ACHN (cell line): ENCODE measurements at places on chromosomes 5 and 9.

- DNase-seq: no peak
Observed at GRCh38 chr5:133867851-133868545, 100.4 kb downstream of the C5orf15 start.

DNA sequence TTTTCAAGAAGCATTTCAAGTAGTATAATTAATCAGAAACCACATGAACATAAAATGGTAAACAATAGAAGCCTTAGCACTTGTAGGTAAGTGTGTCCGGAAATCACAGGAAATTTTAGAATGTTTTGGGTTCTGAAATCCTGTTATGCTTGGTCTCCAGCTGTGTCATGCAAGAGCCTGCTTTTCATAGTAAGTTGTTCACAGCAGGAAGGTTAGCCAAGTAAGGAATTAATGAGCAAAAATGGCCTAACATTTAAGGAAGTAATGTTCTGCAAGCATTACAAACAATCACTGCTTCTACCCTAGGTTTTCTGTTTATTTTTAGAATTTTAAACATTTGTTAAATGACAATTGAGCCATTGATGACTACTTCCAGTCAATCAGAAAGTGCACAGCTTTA, 669.5 kb downstream of the SLCO4C1 start:
- DNase-seq: no peak

DNA sequence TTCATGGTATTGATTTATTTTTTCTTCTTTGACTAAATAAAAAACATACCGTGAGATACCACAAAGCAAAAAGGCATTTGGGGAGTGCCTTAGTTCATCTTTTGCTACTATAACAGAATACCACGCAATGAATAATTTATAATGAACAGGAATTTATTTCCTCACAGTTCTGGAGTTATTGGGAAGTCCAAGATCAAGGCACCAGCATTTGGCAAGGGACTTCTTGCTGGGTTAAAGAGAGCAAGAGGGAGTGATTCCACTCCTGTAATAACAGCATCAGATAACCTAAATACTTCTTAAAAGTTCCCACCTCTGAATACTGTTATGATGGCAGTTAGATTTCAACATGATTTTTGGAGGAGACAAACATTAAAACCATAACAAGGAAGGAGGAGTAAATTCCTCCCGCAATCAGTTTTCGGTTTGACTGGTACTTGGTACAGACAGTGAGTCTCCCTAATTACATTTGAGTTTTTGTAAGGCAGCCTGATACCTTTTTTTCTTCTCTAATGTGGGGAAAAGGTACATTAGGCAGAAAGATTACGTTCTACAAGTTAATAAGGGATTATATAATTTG, 8.8 kb upstream of the OMD start:
- no peak for DNase-seq

DNA sequence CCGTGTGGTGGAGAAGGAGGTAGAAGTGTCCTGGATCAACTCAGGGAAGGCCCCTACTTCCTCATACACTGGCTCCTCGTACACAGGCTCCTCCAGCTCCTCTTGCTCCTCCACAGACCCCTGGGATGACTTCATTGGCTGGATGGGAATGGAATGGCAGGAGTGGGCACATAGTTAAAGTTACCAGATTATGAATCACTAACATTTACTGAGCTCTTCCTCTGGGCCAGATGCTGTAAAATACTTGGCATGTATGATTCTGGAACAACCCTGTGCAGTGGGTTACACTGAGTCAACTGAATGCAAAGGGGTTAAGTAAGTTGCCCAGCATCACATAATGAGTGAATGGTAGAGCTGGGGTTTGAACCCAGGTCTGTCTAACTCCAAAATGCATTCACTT, 3.1 kb upstream of the FCHSD1 start:
- peak; percentile 51 for DNase-seq

GRCh38 chr5:32388432-32389129, 56.0 kb downstream of the ZFR start:
- DNase-seq: no peak

DNA sequence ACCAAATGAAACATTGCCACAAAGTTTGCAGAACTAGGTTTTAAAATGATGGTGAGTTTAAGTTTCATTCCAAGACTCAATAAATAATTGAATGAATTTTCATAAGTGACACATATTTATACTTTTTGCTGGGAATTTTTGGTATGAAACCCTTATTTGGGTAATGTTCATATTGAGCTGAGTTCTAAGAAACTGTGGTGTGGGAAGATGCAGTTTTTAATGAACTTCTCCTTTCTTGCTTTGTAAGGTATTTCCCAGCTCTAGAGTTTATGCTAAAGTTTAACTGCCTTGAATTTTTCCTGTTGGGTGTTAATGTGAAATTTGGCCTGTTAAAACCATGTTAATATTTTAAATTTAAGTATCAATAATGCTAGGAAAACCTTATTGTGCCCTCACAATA, 15.1 kb downstream of the RABGAP1 start:
- DNase-seq: no peak

DNA sequence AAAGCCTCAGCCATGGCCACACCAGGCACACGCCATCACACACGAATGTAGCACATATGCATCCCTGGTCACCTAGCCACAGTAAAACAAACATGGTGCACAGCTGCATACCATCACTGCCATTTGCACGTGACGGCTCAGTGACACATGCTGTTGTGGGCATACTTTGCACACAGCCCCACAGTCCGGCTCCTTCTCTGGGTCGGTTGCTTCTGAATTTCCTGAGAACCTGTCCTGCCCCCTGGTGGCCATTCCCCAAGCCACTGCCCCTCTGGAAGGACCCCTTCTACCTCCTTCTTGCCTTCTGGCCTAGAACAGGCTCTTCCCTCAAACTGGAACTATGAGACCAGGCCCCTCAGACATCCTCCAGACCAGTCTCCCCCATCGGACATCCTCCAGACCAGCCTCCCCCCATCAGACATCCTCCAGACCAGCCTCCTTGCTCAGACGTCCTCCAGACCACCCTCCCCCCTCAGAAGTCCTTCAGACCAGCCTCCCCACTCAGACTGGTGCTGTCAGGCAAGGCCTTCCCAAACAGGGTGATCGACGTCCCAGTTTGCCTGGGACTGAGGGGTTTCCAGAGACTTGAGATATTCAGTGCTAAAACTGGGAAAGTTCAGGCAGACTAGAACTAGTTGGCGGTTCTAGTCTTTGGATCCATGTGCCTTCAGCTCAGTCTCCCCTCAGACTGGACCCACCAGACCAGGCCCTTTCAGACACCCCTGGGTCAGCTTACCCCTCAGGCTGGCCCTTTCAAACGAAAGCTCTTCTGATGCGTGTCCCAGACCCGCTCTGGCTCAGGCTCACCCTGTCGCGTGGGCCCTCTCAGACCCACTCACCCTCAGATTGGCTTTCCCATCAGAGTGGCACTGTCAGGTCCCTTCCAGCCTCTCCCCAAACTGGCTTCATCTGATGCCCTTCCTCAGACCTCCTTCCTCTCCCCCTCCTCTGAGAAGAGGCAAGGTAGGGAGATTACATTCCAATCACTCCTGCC, 24.3 kb upstream of the ENHO start:
- DNase-seq: peak; percentile 56

DNA sequence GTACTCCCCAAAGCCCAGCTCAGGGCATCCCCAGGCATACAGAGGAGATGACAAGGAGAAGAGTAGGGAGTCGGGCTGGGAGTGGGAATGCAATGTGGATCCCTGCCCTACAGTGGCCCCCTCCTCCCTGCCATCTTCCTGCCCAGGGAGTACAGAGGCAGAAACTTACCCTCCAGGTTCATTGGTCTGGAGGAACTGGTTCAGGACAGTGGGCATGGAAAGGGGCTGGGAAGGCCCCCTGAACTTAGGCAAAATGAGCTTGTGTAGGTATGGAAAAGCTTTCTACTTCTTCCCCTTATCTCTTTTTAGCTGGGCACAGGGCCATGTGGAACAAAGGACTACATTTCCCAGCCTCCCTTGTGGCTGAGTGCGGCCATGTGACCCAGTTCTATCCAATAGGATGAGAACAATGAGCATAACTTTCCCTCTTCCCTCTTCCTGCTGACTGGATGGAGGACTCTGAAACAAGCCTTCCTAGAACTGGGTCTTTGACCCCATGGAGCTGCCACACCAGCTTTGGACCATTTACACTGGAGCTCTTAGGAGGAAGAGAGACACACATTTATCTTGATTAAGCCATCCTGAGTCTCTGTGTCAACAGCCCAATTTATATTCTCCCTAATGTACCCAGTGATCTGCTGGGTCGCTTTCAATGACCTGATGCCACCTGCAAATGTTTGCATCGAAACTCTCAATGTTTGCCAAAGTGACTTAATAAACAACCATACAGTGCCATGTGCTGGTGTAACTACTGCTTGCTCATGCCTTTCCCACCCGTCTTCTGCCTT, 25.0 kb upstream of the HMCN2 start:
- DNase-seq: peak; percentile 75

DNA sequence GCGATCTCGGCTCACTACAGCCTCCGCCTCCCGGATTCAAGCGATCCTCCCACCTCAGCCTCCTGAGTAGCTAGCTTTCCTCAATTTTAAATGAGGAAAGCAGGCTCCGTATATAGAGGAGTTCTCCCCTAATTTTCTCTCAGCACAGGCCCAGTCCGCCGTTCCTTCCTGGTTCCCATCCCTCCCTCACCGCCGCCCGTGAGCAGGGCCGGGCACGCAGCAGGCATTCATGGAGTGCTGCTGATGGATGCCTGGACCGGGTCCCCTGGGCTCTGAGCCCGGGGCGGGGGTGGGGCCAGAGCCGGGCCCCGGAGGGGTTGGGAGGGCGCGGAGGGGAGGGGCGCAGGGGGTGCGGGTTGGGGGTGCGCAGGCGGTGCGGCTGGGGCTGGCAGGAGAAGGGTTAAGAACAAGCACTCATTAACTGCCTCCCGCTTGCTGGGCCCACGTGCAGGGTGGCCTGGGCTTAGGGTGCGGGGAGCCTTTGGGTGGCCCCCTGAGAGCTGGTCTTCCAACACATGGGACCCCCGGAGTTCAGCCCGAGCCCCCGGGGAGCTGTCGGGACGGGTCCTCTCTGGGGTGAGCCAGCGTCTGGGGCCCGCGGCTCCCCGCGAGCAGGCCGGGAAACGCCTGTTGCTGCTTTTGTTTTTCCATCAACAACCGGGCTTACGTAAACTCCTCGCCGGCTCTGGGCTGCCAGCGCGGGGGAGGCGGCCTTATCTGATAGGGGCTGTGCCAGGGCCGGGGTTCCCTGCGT, 33.7 kb downstream of the LHX2 start:
- DNase-seq: no peak

DNA sequence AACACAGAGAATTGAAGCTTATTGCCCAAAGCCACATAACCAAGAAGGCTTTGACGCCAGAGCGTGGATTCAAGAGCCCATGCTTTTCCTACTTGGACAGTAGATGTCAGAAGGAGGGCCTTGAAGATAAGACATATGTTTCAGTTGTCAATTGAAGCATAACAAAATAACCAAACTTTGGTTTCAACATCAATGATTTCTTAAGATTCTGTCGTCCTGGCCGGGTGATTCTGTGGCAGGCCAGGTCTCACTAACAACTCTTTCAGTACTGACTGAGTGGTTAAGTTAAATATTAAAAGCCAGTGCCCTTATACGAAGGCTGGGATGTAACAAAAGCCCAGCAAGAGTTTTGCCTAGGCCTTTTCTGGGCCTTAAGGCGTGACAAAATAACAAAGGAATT, 94.0 kb downstream of the RCL1 start:
- peak; percentile 79 for DNase-seq

DNA sequence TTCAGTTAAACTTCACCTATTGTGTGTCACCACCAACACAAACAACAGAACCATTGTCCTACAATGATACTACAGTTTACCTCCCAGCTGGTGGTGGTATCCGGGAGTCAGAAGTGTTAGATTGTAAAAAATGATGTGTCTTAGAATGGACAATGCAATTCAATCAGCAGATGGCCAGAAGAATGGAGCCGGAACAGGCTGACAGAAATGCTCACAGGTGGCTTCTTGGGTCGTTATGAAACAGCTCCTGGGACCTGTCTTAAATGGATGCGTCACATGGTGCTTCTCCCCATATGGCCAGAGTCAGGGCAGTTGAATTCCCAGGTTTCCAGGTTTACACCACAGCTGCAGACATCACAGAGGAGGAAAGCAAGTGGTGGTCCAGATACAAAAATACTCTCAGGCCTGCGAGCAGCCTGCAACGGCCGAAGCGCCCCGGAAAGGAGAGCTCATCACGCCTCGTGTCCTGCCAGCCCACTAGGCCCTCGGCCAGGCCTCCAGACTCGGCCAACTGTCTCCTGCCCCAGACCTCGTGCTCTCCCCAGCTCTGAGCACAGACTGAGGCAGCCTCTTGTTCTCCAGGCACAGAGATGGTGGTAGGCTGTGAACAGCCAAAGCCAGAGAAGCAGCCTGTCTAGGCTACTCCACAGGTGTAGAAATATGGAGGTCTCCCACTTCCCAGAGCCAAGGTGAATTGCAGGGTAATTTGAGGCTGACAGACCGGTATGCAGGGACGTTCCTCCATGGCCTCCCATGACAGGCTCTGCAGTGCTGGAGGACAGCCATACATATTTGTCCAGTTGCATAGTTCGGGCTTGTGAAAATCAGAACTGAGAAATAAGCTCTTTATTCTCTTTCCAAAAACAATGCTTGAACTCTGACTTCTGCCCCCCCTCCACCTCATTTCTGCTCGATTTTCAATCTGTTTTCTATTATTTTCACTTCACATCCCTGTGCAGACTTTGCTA, 98.5 kb upstream of the SPATA31C2 start:
- DNase-seq: no peak

GRCh38 chr5:120539471-120539870, 75.4 kb downstream of the PRR16 start:
- no peak for DNase-seq

- DNase-seq: no peak
Observed at GRCh38 chr5:133358271-133358670, 254.1 kb downstream of the FSTL4 start.

GRCh38 chr9:125558453-125559092, 148.4 kb downstream of the MAPKAP1 start:
- DNase-seq: peak; percentile 71

GRCh38 chr5:179613460-179614071, 9.9 kb downstream of the HNRNPH1 start:
- DNase-seq: no peak

DNA sequence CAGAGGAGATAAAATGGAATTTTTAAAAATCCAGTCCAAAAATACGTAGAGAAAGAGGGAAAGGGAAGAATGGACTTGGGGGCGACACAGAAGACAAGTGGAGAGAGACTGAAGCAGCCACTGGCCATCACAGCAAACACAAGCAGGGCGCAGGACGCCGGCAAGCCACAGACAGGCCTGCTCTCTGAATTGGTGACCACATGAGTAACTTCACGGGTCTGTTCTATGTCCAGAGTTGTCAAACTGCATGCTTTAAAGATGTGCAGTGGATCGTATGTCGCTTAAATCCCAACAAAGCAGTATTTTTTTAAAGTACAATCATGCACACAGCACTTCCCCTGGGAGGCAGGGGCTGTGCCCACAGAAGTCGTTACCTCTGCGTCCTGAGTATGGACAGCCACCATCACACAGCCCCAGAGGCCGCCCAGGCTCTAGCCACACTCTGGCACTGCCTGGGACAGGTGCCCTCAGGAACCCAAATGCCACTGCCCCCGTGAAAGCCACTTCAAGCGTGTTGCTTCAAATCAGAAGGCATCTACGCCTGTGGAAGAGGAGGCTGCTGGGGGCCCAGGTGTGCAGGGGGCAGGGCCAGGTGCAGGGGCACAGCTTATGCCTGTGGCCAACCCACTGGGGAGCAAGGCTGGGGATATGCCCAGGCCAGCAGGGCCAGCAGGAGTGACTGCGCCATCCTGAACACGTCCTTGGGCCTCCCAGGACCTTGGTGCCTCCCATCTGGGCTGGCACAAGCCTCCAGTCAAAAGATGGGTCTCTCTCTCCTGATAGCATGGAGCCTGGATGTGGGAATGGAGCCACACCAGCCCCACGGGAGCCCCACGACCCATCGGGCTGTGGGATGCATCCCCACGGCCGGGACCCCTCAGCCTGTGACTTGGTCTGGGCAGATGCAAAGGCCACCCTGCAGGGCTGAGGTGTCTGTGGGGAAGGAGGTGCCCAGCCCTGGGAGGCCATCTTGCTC, 5.9 kb upstream of the LRRC14B start:
- no peak for DNase-seq
